ENCODE measurements at places on chromosomes 16 and 17. TPM values are rescaled to one million over a fixed set of nuclear protein-coding genes. Genes with fewer than 3 reads are reported as not detected.

Gene TBC1D26
- total RNA-seq, result 0.61 TPM

Gene RHBDL3
- 1.6 TPM for total RNA-seq

Gene SOX8
- 72.7 TPM for total RNA-seq

Gene ITGAX
- total RNA-seq, result 0.03 TPM

DNA sequence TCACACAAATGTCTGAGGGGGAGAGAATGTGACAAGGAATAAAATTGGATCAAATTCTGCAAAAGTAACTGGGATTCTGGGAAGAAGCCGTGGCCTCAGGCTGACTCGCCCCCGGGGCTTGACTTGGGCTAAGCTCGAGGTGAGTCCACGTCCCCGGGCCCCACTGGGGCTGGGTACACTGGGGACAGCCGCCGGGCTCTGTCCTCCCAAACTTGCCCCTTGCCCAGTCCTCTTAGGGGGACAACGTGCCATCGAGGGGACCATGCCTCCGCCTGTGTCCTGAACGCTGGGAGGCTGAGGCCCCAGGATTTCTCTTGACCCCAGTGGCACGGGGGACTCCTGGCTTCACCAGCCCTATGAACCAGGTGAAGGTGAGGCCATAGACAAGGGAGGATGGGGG, 21.1 kb downstream of the DOC2B start:
- no peak for DNase-seq

GRCh38 chr16:46908540-46909372, 24.6 kb downstream of the GPT2 start:
- DNase-seq, result peak; percentile 73

- no peak for DNase-seq
These were observed 53.1 kb downstream of the NKD1 start for GRCh38 chr16:50601341-50601740.

DNA sequence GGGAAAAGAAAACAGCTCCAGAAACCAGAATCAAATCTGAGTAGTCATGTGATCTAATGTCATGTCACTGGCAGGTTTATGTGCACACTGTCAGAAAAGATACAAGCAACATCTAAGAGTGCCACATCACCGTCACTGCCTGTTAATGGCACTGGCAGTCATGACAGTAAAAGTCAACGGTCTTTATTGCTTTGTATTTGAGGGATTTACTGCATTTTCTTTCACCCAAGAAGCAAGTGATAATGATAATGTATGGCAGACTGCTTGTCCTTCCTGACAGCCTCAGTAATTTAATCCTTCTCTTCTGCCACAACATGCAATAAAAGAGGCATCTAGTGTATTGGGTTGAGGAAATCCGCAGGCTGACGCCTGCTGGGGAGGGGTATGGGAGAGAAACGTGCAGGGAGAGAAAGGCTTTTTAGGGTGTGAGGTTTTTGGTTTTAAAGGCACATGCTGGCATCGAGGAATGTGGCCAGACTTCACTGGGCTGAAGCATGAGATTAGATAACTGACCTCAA, 92.4 kb downstream of the RPGRIP1L start:
- DNase-seq, result no peak

DNA sequence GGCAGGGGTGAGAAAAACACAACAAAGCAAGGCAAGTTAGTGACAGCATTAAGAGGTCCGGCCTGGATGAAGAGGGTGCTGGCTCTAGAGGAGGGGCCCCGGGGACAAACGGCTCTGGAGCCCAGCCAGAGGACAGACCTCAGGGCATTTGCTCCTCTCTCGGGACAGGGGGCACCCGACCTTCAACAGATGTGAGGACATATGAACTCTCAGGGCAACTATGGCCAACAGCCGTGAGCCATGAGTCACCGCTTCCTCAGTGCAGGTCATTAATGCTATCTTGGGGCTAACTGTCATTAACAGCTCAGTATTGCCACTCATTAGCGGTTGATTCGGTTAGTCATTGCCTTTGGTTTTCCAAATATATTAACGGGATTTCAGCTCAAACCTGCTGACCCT, 9.7 kb upstream of the ARL5C start:
- DNase-seq, result no peak

DNA sequence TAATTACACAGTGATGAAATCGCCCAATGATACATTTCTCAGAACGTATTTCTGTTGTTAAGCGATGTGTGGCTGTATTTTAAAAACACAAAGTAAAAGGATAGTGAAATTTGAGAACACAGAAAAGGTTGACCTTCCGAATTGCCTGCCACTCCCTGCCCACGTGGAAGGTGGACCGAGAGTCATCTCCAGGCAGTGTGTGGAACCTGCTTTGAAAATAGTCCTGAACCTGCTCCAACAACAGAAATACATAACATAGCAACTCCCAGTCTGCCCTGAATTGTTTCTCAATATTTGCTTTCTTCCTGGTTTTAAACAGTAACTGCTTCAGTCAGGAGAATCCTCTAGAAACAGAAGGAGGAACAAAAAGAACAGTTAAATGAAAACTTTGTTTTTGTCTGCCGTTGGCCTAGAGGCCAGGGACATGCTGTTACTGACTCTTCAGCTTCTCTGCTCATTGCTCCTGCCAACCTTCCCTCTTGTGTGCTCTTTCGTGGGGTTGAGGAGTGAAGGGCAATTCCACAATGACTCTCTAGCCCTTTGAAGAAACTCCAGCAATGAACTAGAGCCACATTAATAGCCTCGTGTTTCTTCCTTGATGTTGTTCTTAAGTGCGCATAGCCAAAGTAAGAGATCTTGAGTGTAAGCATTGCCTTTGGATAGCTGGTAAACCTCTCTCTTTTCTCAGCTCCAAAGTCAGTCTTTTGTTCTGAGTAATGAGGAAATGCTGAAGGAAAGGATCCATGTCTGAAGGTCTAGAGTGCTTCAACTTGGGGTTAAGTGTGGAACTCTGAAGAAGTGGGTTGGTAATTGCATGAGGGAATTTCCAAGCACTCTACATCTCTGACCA, 452.5 kb upstream of the CCL2 start:
- DNase-seq, result peak; percentile 1

DNA sequence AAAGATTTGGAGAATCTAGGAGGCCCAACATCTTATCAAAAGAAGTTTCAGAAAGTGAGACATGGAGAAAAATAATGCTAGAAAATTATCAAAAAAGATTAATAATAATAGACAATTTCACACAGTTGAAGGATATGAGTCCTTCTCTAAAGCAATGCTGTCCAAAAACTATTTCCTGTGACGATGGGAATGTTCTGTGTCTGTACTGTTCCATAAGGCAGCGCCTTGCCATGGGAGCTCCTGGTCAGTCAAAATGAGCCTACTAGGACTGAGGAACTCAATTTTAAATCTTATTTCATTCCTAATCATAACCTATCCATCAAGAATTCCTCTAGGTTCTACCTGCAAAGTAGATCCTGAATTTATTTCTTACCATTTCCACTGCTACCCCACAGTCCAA, 49.0 kb downstream of the CACNG1 start:
- no peak for DNase-seq

DNA sequence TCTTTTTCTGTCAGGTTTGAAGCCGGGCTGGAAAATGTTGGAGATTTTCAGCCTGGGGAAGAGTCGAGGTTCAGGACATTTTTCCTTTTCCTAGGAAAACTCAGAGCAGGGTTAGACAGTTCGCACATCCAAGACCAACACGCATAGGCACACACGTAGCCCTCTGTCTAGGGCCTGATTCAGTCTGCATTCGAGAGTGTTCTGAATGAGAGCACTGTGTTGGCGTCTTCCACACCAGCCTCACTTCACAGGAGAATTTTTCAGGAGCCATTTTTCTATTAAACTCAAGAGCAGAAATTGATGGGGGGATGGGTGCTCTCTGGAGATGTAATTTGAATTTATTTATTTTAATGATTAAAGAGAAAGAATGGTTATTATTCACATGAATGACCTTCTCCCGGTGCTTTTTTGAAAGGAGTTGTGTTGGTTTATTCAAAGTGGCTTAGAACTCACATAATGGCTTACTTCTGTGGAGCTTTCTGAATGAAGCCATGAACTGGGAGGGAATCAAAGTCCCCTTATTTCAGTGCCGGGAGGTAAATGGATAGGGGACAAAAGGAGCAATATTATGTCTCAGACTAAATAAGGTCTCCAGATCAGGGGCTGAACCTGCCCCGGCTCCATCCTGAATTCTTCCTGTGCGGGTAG, 194.3 kb downstream of the CCDC182 start:
- DNase-seq, result no peak
